Skin of body (tissue), 3 donors: ENCODE measurements at places on chromosomes 13 and 19. TPM values are rescaled to one million over a fixed set of nuclear protein-coding genes. Genes with fewer than 3 reads are reported as not detected.

The LRRC4B gene
- 5.1 TPM for total RNA-seq

The ZFP28 gene
- 8.2 TPM for total RNA-seq

The EIF3K gene
- total RNA-seq: 193 TPM

The ZNF729 gene
- total RNA-seq: 0.10 TPM

The FOXO1 gene
- 23.9 TPM for total RNA-seq

The CAPN12 gene
- total RNA-seq: 6.0 TPM

DNA sequence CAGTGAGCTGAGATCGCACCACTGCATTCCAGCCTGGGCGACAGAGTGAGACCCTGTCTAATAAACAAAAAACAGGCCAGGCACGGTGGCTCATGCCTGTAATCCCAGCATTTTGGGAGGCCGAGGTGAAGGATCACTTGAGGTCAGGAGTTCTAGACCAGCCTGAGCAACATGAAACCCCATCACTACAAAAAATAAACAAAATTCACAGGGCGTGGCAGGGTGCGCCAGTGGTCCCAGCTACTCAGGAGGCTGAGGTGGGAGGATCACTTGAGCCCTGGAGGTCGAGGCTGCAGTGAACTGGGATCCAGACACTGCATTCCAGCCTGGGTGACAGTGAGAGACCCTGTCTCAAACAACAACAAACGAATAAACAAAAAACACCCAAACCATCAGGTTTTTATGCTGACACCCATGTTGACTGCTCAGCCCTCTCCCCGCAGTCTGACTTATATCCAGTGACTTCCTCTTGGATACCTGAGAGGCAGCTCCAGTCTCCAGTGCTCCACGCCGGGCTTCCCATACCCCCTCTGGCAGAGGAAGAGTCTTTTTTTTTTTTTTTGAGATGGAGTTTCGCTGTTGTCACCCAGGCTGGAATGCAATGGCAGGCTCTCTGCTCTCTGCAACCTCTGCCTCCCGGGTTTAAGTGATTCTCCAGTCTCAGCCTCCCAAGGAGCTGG, 17.7 kb downstream of the WTIP start:
- DNase-seq: no peak

GRCh38 chr13:28429685-28430290, 65.1 kb downstream of the FLT1 start:
- DNase-seq: no peak

GRCh38 chr13:112771877-112772538, 82.2 kb downstream of the ATP11A start:
- DNase-seq: no peak

GRCh38 chr19:48668332-48668731, 4.5 kb downstream of the NTN5 start:
- DNase-seq: no peak

DNA sequence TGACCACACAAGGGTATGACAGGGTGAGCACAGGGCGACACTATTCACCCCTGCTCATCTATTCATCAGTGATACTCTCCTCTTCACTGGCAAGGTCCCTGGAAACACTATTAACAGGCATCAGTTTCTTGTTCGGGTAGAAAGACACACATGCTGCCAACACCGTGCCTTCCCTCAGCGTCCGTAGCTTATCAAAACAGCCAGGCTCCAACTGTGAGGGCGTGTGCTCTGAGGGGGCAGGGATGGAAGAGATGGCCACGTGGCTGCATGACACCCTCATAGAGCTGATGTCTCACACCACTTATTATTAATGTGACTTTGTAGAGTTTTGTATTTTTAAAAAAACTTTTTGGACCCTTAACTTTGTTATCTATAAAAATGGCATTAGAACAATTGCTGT, 160.3 kb downstream of the ITGBL1 start:
- no peak for DNase-seq

- no peak for DNase-seq
Observed at GRCh38 chr13:75174481-75174880, 307.5 kb downstream of the TBC1D4 start.

DNA sequence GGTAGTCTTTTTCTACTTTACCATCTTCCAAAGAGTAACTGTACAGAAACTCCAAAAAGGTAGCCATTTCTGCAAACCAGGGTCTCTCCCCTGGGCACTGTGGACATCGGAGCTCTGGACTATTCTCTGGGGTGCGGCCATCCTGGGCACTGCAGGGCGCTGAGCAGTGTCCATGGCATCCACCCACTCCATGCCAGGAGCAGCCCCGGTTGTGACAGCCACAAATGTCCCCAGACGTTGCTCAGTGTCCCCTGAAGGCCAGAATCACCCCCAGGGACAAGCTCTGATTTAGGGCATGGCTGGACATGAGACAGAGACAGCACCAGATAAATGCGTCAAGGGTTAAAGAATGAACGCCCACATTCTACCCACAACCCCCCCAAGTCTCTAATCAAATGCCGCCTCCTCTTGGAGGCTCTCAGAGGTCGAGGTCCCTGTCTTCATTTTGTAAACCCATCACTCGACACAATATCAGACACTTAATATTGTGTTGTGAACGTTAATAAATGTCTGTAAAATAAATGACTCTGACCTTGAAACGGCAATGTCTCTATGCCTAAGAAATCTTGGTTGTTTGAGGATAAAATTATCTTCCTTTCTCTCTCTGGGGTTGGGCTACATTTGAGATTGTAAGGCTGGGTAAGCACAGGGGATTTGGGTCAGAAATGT, 8.9 kb downstream of the GNG7 start:
- DNase-seq: no peak

DNA sequence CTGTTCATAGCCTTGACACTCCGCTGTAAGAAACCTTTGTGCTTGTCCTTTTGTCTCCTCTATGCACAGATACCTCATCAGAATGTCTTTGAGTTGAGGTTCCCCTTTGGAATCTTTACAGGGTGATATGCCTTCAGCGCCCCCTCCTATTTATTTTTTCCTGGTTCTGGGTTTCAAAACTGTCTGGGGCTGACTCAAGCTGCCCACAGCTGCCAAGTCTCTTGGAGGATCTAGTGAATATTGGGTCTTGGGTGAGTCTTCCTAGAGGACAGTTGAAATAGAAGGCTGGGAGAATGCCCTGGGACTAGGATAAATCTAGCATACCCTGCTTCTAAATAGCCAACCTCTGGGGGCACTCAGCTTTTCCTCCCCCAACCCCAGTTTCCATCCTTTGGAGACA, 930 bp downstream of the ZNF136 start:
- no peak for DNase-seq

DNA sequence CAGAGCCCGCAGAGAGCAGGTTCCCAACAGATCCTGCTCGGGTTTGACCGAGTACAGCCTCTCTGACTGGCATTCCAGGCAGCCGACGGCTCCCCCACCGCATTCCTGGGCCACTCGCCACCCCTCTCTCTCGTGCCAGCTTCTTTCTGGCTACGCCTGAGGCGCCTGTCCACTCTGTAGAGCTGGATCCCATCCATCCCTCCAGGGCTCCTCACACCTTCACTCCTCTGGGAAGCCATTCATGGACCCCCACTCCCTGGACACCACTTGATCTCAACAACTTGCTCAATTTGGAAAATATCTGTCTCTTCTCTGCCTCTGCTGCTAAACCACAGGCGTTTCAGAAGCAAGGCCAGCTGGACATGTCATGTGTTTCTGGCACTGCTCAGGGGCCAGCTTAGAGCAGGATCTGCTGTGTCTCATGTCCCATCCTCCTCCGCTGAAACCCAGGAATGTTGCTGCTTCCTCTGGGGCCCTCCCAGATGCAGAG, 30.6 kb upstream of the ATP1A3 start:
- no peak for DNase-seq

DNA sequence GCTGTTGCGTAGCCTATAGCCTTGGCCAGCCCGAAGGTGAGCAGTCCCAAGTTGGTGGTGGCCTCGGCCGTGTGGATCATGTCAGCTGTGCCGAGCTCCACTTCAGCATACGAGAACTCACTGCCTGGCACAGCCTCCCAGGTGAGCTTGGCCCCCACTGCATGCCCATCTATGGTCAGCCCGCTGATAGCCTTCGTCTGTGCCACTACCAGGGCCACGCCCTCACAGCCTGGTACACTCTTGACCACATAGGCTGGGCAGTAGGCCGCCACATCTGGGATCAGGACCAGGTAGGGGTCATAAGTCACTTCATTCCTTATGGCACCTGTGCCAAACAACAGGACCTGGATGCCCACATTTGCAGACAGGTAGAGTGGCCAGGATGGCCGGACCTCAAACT, 7.4 kb downstream of the FCGBP start:
- DNase-seq: no peak

DNA sequence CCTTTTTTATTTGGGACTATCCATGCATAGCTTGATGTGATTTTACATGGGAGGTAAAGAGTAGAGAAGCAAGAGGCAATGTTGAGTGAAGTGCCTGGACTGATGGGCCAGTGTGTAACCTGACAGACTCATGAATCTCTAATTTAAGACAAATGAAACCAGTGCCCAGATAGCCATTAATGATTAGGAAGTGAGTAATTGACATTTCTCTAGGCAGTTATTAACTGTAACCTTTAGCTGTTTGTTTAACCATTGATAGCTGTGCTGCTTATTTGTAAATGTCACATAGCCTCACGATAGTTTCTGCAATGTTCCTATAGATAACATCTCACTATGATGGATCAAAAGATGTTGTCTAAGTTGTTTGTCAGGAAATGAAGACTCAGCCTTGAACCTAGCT, 1047.5 kb upstream of the SPRY2 start:
- DNase-seq: no peak

DNA sequence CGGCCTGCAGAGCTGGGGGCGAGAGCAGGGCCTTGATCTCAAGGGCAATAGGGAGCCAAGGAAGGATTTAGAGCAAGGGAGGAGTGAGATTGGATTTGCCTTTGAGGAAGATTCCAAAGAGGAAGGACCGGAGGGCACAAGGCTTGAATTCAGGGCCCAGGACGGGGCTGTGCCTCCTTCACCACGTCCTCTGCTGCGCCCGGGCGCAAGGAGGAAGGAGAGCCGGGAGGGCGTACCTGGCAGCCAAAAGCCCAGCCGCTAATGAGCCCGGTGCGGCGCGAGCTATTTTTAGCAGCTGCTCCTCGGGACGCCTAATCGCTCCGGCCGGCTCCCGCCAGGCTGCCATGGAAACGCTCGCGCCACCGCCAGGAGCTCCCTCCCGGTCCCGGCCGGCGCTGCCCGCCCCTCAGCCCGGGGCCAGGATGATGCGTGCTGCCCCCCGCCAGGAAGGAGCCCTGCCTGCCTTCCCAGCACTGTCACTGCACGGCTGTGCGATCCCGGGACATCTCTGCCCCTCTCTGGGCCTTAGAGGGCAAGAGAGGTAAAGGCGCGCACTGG, 31.3 kb downstream of the TINCR start:
- no peak for DNase-seq

DNA sequence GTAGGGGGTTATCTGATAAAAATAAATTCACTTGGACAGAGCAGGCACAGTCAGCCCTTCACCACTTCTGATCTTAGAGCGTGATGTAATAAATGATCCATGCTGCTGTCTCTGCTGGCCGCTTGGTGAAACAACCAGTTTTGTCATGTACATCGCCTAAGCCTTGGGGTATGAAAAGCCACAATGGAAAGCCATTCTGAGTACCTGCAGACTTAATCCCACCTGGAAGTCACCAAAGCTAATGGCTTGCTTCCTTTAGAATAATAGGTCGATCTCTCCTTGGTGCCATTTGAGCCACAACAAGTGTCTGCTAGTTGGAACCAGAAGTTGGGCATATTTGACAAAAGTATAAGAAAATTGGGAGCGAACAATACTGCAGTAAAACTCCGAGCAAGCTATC, 1649.7 kb upstream of the SPRY2 start:
- DNase-seq: no peak

DNA sequence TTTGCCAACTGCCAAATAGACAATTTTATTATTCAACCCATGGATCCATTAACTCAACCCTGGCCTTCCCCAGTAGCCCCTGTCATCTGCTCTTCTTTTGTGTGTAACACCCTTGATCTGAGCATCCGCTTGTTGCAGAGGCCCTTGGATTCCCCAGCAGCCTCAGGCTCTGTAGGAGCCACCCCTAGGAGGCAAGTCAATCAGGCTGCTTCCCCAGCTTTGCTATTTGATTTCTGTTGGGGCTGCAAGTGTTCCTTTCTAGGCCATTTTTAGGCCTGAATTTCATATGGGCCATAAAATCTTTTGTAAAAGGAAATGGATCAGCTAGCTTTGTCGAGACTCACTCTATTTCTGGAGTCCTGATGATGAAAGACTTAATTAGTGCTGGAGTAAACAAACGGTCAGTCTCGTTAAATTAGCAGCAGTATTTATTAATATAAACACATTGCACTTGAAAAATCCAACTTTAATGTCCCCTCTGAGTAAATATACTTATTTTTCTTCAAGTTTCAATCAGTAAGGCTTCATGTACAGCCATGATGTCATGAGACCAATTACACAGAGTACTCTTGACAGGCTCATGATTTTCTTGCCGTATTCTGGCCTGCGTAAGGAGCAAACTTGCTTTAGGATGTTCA, 105.3 kb downstream of the RGCC start:
- DNase-seq: no peak

- no peak for DNase-seq
Observed at GRCh38 chr19:55481794-55482155, 3.2 kb upstream of the NAT14 start.

DNA sequence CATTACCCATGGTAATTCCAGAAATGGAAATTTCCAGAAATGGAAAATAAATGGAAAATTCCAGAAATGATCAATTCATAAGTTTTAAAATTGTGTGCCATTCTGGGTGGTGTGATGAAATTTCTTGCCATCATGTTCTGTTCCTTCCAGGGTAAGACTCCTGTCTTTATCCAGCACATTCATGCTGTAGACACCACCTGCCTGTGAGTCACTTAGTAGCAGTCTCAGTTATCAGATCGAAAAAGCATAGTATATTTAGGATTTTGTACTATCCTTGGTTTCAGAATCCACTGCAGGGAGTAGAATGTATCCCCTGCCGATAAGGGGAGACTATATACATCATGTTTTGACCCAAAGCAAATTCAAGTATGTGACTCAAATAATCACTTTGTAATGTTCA, 26.7 kb upstream of the CSNK1A1L start:
- no peak for DNase-seq

DNA sequence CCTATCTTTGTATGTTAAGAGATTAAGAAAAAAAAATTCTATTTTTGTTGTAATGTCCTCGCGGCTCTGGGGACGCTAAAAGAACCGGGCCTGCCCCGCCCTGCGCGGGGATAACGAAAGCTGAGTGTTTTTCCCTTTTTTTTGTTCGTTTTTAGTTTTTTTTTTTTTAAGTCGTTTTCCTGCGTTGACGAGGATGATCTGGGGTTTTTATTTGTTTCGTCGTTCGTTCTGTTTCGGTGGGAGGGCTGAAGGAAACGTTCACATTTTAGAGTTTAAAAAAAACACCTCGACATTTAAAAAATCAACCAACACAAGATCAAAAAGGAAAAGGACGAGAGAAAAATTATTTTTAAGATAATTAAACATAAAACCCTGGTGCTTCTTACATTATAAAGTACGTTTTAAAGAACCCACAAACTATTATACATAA, 5.6 kb downstream of the LYL1 start:
- no peak for DNase-seq

GRCh38 chr19:49767381-49767780, 580 bp downstream of the AP2A1 start:
- no peak for DNase-seq
